ENCODE measurements at places on chromosomes 7 and 10.
A peak's percentile ranks its signal among the peaks of the same experiment; 100 is the strongest.

DNA sequence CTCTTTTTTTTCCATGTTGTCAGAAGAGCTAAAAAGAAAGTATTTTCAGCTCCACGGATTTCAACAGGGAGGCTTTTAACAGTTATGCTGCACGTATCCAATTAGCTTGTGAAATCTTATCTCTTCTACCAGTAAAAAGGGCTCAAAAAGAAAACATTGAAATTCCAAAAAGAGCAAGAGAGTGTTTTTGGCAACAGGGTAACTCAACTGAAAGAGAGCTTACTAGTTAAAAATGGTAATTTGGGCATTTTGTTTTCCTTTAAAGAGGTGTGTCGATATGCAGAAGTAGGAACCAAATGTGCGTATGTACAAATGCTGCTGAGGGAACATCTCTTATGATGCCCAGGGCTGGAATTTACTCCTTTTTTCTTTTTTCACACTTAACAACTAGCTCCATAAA is 292.8 kb downstream of the PRKG1 start:
- no peak for DNase-seq

GRCh38 chr10:52313933-52314821 is at the start of gene DKK1:
Gene DKK1 (plus strand): TSS chr10:52314281. CDS start chr10:52314435, 154 bp downstream.
- no peak for DNase-seq

- peak; percentile 10 for DNase-seq
These were observed 231.3 kb upstream of the NPY start for GRCh38 chr7:24052572-24053260.

DNA sequence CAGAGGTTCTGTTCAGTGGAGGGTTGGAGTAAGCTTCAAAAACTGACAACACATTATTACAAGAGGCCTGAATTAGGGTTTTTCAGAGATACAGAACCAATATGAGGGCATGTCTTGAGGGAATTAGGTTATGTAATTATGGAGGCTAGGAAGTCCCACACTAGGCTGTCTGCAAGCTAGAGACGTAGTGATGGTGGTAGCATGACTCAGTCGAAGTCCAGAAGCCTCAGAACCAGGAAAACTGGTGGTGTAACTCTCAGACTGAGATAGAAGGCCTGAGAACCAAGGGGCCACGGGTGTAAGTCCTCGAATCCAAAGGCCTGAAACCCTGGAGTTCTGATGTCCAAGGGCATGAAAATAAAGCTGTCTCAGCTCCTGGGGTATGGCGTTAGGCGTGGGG is 35.6 kb downstream of the ZNF518A start:
- DNase-seq, result no peak

DNA sequence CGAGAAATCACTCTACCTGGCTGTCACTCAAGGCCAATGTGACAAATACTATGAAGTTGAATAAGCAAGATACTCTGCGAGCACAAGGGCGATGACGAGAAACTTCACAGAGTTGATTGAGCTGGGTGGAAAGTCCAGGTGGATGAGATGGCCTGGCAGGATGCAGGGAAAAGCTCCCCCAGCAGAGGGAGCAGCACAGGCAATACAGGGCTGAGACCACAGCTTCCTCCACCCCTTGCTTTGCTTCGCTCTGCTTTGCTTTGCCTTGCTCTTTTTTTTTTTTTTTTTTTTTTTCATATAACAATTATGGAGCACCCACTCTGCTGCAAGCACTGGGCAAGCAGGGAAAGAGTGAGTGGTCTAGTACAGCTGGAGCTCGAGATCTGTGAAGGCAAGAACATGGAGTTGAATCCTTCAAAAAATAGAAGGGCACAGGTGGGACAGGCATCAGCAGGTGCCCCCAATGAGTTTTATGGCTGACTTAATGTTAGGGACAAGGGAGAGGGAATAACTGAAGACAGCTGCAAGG is 88.3 kb downstream of the CABCOCO1 start:
- DNase-seq, result peak; percentile 65

DNA sequence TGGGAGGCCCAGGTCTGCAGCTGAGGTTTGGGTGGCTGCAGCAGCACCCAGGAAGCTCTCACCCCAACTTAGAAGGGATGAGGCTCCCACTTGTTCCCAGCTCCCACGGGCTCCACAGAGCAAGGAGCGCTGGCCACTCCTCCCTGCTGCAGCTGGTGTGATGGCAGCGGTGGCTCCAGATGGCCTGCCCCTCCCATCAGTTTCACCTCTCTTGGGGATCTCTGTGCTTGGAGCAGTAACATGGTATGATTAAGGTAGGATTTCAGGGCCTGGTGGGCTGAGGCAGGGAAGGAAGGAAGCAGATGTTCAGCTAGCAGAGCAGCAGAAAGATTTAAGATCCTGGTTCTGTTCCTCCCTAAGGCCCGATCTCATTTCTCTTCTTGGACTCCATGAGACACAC is 66.8 kb upstream of the KIF5B start:
- DNase-seq, result no peak

- DNase-seq, result no peak
These were observed 847 bp downstream of the BTAF1 start for GRCh38 chr10:91924212-91925021.
